ENCODE measurements at places on chromosomes 3 and 15. TPM values are rescaled to one million over a fixed set of nuclear protein-coding genes. Genes with fewer than 3 reads are reported as not detected.

Gene KLHL6
- 2.1 TPM for total RNA-seq

Gene FAM81A
- 5.7 TPM for total RNA-seq

Gene GPR62
- 4.6 TPM for total RNA-seq

Gene CADPS
- 251 TPM for total RNA-seq

Gene SKOR1
- total RNA-seq, result 3.0 TPM

Gene ZNF620
- total RNA-seq, result 7.9 TPM

Gene FGF12
- 34.1 TPM for total RNA-seq
